ENCODE measurements at places on chromosomes 12 and 14.
A peak's percentile ranks its signal among the peaks of the same experiment; 100 is the strongest.

- peaks cover 17% of the 10 kb centered on the region for H3K4me1 ChIP-seq
- no peak overlapping the region for H3K27ac ChIP-seq
- H3K27me3 ChIP-seq: no peaks in the 10 kb centered on the region
Measured at GRCh38 chr12:88299567-88300101, 157.5 kb downstream of the TMTC3 start.

DNA sequence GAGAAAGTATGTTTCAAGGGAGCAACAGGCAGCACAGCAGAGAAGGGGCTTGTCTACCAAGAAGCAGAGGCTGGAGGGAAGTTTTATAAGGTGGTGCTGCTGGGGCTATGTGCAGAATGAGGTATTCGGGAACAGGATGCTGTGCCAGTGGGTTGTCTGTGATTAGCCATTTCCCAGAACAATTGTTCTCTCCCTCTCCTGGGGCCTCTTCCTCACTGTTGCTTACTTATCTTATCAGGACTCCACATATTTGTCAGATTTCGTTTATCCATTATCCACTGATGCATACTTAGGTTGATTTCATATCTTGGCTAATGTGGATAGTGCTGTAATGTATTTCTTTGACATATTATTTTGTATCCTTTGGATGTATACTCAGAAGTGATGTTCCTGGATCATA lies 195.1 kb upstream of the RTL1 start:
- H3K4me3 ChIP-seq: no peak overlapping the region
- peaks cover 5% of the 10 kb centered on the region for H3K4me1 ChIP-seq
- H3K36me3 ChIP-seq: no peaks in the 10 kb centered on the region
- no peaks in the 10 kb centered on the region for H3K27me3 ChIP-seq
- no peak overlapping the region for H3K27ac ChIP-seq
- no peak for DNase-seq

GRCh38 chr12:65728848-65729793 lies 95.2 kb upstream of the HMGA2 start:
- H3K27ac ChIP-seq: peak overlapping the region; percentile 47
- peaks cover 5% of the 10 kb centered on the region for H3K27me3 ChIP-seq
- no peaks in the 10 kb centered on the region for H3K36me3 ChIP-seq
- H3K4me1 ChIP-seq: peaks cover 21% of the 10 kb centered on the region
- H3K4me3 ChIP-seq: peak overlapping the region; percentile 75

GRCh38 chr14:69495341-69495921 lies 10.9 kb downstream of the PLEKHD1 start:
- H3K27ac ChIP-seq: no peak overlapping the region
- H3K36me3 ChIP-seq: no peaks in the 10 kb centered on the region
- DNase-seq: no peak
- peaks cover 30% of the 10 kb centered on the region for H3K27me3 ChIP-seq
- no peak overlapping the region for H3K4me3 ChIP-seq

GRCh38 chr14:47466916-47467315 lies 208.5 kb downstream of the MDGA2 start:
- H3K36me3 ChIP-seq: no peaks in the 10 kb centered on the region
- H3K4me1 ChIP-seq: no peaks in the 10 kb centered on the region
- H3K27ac ChIP-seq: no peak overlapping the region
- H3K4me3 ChIP-seq: no peak overlapping the region

GRCh38 chr14:35890308-35890707 lies 64.2 kb downstream of the BRMS1L start:
- H3K27ac ChIP-seq: no peak overlapping the region
- DNase-seq: no peak
- H3K36me3 ChIP-seq: no peaks in the 10 kb centered on the region
- no peaks in the 10 kb centered on the region for H3K4me1 ChIP-seq
- H3K4me3 ChIP-seq: no peak overlapping the region
- H3K27me3 ChIP-seq: peaks cover 19% of the 10 kb centered on the region

DNA sequence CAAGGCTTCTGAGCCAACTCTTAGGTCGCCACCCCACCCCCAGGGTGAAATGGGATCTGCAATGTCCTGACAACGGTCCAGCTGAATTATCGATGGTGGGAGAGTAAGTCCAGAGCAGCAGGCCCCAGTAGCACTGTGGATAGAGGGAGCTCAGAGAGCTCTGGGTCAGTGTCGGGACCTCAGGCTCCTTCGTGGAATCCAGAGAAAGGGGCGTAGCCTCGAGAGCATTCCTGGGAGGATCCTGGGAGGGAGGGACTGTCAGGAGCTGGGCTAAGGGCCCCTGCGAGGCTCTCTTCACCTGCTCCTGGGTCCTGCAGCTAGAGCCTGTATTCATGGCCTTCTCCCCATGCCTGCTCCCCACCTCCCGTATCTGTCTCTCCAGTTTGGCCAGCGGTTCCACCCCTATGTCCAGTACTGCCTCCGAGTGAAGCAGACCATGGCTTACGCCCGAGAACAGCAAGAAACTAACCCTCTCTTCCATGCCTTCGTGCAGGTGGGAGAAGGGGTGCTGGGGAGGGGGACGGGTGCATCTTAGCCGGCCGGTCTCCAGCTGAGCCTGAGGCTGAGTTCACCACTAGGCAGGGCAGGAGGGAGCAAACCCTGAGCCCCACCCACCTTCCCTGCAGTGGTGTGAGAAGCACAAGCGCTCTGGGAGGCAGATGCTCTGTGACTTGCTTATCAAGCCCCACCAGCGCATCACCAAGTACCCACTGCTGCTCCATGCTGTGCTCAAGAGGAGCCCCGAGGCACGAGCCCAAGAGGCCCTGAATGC lies 6.6 kb downstream of the PLEKHG6 start:
- H3K4me1 ChIP-seq: peaks cover 18% of the 10 kb centered on the region
- no peak for DNase-seq
- H3K4me3 ChIP-seq: no peak overlapping the region
- H3K36me3 ChIP-seq: peaks cover 4% of the 10 kb centered on the region
- no peaks in the 10 kb centered on the region for H3K27me3 ChIP-seq

DNA sequence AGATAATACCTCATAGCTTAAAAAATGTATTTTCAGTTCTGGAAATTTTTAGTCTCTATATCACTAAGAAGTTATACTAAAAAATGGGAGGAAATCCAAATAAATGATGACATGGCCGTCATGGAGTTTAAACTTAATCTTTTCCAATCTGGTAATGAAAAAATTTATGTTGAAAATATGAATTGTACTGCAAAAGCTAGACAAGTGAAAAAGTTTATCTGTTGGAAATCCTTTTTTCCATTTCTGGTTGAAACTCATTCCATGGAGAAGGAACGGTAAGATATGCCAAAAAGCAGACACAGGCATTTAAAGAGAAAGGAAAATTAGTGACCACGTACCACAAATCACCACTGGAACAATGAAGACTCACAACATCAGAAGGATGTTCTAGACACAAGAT lies 314.2 kb upstream of the PRICKLE1 start:
- no peak overlapping the region for H3K27ac ChIP-seq
- no peak overlapping the region for H3K4me3 ChIP-seq
- H3K4me1 ChIP-seq: peaks cover 10% of the 10 kb centered on the region
- no peaks in the 10 kb centered on the region for H3K27me3 ChIP-seq
- no peaks in the 10 kb centered on the region for H3K36me3 ChIP-seq

- no peaks in the 10 kb centered on the region for H3K36me3 ChIP-seq
- no peak for DNase-seq
- peak overlapping the region; percentile 55 for H3K27ac ChIP-seq
- no peaks in the 10 kb centered on the region for H3K27me3 ChIP-seq
- peaks cover 16% of the 10 kb centered on the region for H3K4me1 ChIP-seq
Measured at GRCh38 chr12:19596434-19597166, 157.3 kb downstream of the AEBP2 start.

DNA sequence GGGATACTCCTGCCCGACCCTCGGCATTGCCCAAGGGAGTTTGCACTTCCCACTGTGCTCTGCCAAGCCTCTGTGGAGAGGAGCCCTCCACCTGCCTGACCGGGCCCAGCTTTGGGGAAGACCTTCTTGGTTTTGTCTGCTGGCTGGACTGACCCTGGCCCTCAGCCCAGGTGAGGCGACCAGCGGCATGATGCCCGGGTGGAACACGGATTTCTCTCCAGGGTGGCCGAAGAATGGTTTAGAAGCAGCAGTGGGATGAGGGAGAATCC lies 15.6 kb downstream of the ZBTB42 start:
- H3K4me1 ChIP-seq: peaks cover 24% of the 10 kb centered on the region
- peak overlapping the region; percentile 90 for H3K4me3 ChIP-seq
- no peak for DNase-seq
- no peaks in the 10 kb centered on the region for H3K27me3 ChIP-seq

GRCh38 chr12:52338241-52338960 lies 17.2 kb upstream of the KRT83 start:
- H3K4me1 ChIP-seq: peaks cover 14% of the 10 kb centered on the region
- DNase-seq: no peak
- H3K27me3 ChIP-seq: peaks cover 7% of the 10 kb centered on the region
- H3K27ac ChIP-seq: no peak overlapping the region
- no peak overlapping the region for H3K4me3 ChIP-seq

DNA sequence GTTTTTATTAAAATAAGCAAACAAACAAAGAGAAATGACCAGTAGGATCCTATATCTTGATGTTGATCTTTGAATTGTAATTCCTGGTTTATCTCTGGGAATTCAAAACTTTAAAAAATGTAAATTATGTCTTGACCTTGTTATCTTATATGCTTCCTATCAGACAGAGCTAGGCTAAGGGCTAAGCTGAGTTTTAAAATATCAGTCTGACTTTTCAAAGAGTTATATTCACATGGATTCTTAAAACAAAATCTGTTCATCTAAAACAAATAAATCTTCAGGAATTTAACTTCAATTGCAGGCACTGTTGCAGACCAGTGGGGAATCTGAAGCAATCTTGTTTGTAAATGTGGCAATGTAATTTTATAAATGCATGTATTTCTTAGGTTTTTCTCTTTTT lies 1144.1 kb downstream of the LRFN5 start:
- no peaks in the 10 kb centered on the region for H3K36me3 ChIP-seq
- no peak for DNase-seq
- H3K4me1 ChIP-seq: peaks cover 2% of the 10 kb centered on the region
- H3K27me3 ChIP-seq: no peaks in the 10 kb centered on the region

- H3K27ac ChIP-seq: no peak overlapping the region
- no peaks in the 10 kb centered on the region for H3K36me3 ChIP-seq
- peaks cover 35% of the 10 kb centered on the region for H3K27me3 ChIP-seq
- no peaks in the 10 kb centered on the region for H3K4me1 ChIP-seq
- no peak overlapping the region for H3K4me3 ChIP-seq
Measured at GRCh38 chr12:72256725-72257124, 15.4 kb upstream of the TRHDE start.

DNA sequence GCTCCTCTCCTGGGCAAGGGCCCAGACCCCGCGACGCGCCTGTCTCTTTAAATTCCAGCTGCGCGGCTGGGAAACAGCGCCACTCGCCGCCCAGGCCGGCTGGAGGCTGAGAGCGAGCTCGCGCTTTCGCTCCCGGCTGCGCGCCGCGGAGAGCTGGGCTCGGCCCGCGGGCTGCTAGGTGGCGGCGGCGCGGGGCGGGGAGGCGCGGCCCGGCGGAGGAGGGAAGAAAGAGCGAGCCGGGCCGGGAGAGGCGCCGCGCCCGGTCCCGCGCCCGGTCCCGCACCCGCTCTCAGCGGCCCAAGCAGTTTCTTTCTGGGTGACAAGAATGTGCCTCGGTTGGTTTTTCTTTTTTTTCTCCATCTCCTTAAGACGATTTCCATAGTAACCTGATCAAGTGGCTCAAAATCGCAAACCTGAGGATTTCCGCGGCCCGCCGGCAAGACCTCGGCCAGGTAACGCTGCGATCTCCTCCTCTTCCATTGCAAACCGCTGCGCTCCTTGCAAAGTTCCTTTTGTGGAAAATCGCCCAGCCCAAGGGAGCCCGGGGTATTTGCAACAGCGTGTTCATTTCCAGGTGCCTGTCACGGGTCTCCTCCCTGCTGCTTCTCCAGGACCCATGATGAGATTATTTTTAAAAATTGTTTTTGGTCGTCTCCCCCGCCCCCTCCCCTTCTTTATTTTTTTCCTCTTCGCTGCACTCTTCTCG lies 259.5 kb upstream of the E2F7 start:
- H3K4me3 ChIP-seq: peak overlapping the region; percentile 83
- H3K27me3 ChIP-seq: peaks cover 69% of the 10 kb centered on the region
- peak overlapping the region; percentile 62 for H3K27ac ChIP-seq
- no peaks in the 10 kb centered on the region for H3K36me3 ChIP-seq
- peaks cover 19% of the 10 kb centered on the region for H3K4me1 ChIP-seq

DNA sequence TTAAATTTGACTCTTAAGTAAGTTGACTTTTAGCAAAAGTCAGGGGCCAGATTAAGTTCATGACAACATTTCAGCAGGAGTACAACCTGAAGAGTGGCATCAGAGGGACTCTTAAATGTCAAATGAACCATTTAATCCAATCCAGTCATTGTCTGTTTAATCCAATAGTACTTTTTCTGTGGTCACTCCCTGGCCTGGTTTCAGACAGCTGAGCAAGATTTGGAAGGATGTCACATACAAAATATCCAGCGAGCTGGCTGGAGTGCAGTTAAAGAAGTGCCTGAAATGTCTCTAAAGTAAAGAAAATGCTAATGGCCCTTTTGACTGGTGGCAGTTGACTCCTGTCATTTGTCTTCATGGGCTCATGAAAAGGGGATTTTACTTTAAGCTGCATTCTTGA lies 1082.1 kb downstream of the AACS start:
- no peaks in the 10 kb centered on the region for H3K4me1 ChIP-seq
- H3K27me3 ChIP-seq: no peaks in the 10 kb centered on the region
- H3K36me3 ChIP-seq: no peaks in the 10 kb centered on the region
- H3K4me3 ChIP-seq: no peak overlapping the region
- no peak for DNase-seq
- no peak overlapping the region for H3K27ac ChIP-seq

- H3K4me1 ChIP-seq: no peaks in the 10 kb centered on the region
- H3K4me3 ChIP-seq: no peak overlapping the region
- no peak overlapping the region for H3K27ac ChIP-seq
- H3K27me3 ChIP-seq: no peaks in the 10 kb centered on the region
- DNase-seq: no peak
- peaks cover 21% of the 10 kb centered on the region for H3K36me3 ChIP-seq
Measured at GRCh38 chr14:102908766-102909455, 13.6 kb upstream of the AMN start.

DNA sequence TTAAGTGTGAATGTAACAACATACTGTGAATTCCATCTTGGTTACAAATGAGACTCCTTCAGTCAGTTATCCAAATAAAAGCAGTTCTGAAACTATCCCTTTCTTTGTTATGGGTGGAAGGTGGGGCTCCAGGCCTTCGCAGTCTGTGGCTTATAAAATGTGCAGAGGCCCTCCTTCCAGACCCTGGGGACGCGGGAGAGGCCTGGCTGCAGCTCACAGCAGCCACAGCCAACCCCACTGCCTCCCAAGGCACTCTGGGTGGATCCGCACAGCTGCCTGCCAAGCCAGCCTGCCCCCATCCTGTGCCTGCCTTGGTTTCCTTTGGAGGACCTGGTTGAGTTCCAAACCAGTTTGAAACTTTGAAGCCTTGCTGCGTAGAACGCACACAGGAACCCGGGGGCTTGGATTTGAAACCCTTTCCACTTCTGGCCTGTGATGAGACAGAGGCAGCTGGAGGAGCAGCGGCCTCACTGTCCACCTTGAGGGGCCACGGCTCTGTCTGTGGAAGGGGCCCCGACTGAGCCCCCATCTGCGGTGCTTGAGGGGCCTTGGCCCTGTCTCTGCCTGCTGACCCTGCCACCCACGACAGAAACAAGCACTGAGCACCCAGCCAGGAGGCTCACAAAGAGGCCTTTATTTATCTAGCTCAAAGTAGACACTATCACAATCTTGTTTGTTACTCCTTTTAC lies 30.4 kb downstream of the CCNK start:
- H3K27me3 ChIP-seq: no peaks in the 10 kb centered on the region
- peaks cover 15% of the 10 kb centered on the region for H3K36me3 ChIP-seq
- no peaks in the 10 kb centered on the region for H3K4me1 ChIP-seq

All from mesothelial cell of epicardium (in vitro differentiated cells).